A549 treated with DMSO at 1 μM for 4 hours (cell line): ENCODE measurements at places on chromosomes 7 and 10. TPM values are rescaled to one million over a fixed set of nuclear protein-coding genes. Genes with fewer than 3 reads are reported as not detected.

CALY gene
- total RNA-seq = 0.15 to 0.66 TPM (median 0.57 TPM) in 5 replicates

CYP2C8 gene
- not detected in 5 replicates for total RNA-seq

TMEM213 gene
- not detected in 5 replicates for total RNA-seq

PPP1R3A gene
- not detected in 5 replicates for total RNA-seq

GPNMB gene
- total RNA-seq = 2.0 to 3.2 TPM (median 2.7 TPM) in 5 replicates

SLC26A3 gene
- total RNA-seq = not detected in 5 replicates

SUN3 gene
- 0.46 TPM in 1 of 5 replicates, not detected in the others for total RNA-seq

CALD1 gene
- total RNA-seq = 53.2 to 78.1 TPM (median 68.6 TPM) in 5 replicates

GIMAP2 gene
- total RNA-seq = 0.06 TPM in 2 of 5 replicates, not detected in the others

PON1 gene
- total RNA-seq = 0.28 to 0.59 TPM (median 0.52 TPM) in 5 replicates
